Upper lobe of left lung (tissue), 6 donors: ENCODE measurements at places on chromosomes 4 and X. TPM values are rescaled to one million over a fixed set of nuclear protein-coding genes. Genes with fewer than 3 reads are reported as not detected.

DNA sequence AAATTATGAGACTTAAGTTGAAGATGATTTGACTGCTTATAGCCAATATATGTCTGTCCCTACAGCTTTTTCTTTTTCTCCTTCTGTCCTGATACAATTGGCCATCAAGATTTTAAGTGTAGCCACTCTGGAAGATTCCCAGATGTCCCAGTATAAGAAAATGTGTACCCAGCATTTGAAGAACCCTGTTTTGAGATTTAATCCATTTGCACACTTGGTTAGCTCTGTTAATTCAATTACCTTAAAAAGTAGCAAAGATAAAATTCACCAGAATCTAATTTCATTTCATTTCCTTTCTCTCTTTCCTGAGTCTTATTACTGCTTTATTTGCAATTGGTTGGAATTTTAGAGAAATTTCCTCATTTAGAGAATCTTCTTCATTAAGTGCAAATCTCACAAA lies 81.4 kb downstream of the DDIT4L start:
- no peak overlapping the region for H3K27ac ChIP-seq
- H3K4me3 ChIP-seq: no peak overlapping the region
- no peaks in the 10 kb centered on the region for H3K27me3 ChIP-seq
- H3K36me3 ChIP-seq: no peaks in the 10 kb centered on the region
- H3K4me1 ChIP-seq: no peaks in the 10 kb centered on the region

RAB39B gene
- 0.30 TPM for total RNA-seq

GRCh38 chr4:187993827-187994226 lies 1.7 kb upstream of the ZFP42 start:
- no peaks in the 10 kb centered on the region for H3K27me3 ChIP-seq
- H3K4me3 ChIP-seq: no peak overlapping the region
- H3K36me3 ChIP-seq: no peaks in the 10 kb centered on the region

- no peaks in the 10 kb centered on the region for H3K27me3 ChIP-seq
- H3K27ac ChIP-seq: no peak overlapping the region
- DNase-seq: no peak
Observed at GRCh38 chrX:39464253-39464652, 633.5 kb downstream of the BCOR start.

DNA sequence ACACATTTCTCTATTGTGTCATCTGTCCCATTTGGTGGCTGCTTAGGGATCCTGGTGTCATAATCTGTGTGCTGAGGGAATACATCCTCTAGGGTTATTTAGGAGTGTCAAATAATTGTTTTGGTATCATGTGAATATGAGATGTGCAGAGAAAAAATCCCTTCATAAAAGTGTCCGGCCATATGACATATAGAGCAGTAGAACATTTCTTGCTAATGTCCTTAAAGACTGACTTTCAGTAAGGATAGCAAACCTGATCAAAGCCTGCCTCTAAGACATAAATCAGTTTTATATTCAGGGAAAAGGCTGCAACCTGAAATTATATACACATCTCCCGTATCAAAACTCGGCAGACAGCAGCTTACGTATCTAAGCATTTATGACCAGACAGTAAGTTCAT lies 211.6 kb downstream of the ADAM29 start:
- no peak overlapping the region for H3K27ac ChIP-seq
- DNase-seq: no peak
- no peaks in the 10 kb centered on the region for H3K4me1 ChIP-seq
- no peaks in the 10 kb centered on the region for H3K36me3 ChIP-seq
- no peak overlapping the region for H3K4me3 ChIP-seq
- H3K27me3 ChIP-seq: no peaks in the 10 kb centered on the region

DNA sequence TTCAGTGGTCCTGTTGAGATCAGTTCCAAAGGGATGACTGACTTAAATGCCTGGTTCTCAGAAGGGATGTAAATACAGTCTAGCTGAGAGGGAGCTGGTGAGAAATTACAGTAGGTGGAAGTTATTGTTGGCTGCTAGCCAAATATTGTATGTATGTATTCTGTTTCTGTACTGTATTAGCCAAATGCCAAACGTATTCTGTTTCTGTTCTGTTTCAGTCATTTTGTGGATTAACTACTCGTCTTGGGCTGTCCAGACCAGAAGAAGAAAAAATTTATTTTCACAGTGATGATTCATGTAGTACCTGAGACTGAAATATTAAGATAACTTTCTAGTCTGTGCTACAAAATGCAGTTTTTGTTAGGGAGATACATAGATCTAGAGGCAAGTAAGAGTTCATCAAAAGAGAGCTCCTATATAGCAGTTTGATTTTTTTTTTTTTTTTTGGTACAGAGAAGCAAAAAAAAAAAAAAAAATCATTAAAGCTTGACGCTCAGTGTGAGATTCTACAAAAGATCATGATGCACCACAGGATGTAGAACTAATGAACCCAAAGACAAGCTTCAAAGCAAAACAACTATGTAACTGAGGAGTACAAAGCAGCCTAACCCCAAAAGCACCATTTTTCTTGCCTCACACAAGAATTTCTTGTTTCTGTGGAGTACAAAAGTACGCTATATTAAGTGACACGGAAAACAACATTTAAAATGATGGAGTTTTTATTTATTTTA lies 54.8 kb downstream of the CASP6 start:
- no peaks in the 10 kb centered on the region for H3K27me3 ChIP-seq
- H3K36me3 ChIP-seq: no peaks in the 10 kb centered on the region
- DNase-seq: no peak
- no peaks in the 10 kb centered on the region for H3K4me1 ChIP-seq
- no peak overlapping the region for H3K4me3 ChIP-seq

CTAG1B gene
- total RNA-seq: not detected

- H3K27me3 ChIP-seq: no peaks in the 10 kb centered on the region
- H3K4me1 ChIP-seq: peaks cover 11% of the 10 kb centered on the region
- no peak overlapping the region for H3K4me3 ChIP-seq
- H3K36me3 ChIP-seq: no peaks in the 10 kb centered on the region
- H3K27ac ChIP-seq: no peak overlapping the region
Observed at GRCh38 chr4:112109360-112110058, 35.7 kb upstream of the FAM241A start.

MAOB gene
- 8.5 TPM for total RNA-seq

DNA sequence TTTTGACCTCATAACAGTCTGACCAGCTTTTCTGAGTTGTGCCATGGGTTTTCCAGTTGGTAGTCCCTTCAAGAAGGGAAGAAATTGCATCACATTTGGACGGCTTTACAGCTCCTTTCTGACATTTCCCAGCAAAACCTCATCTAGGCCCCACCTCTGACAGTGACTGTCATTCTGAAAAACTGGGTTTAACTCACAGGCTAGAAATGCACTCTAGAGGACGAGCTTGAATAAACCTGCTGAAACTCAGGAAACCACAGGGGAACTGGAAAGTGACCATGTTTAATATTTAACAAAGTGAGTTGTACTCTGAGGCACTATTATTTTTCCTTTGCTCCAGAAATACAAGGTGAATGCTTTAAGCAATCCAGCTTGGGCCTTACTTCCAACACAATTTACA lies 434.3 kb upstream of the RASGEF1B start:
- no peaks in the 10 kb centered on the region for H3K27me3 ChIP-seq
- H3K36me3 ChIP-seq: no peaks in the 10 kb centered on the region
- no peak overlapping the region for H3K4me3 ChIP-seq
- no peaks in the 10 kb centered on the region for H3K4me1 ChIP-seq
- no peak for DNase-seq

- H3K27ac ChIP-seq: no peak overlapping the region
- no peak overlapping the region for H3K4me3 ChIP-seq
- no peaks in the 10 kb centered on the region for H3K27me3 ChIP-seq
- DNase-seq: no peak
- no peaks in the 10 kb centered on the region for H3K4me1 ChIP-seq
Observed at GRCh38 chr4:142698552-142698951, 147.5 kb downstream of the INPP4B start.

GPR34 gene
- 29.5 TPM for total RNA-seq

- H3K36me3 ChIP-seq: peaks cover 88% of the 10 kb centered on the region
- H3K27ac ChIP-seq: no peak overlapping the region
- no peaks in the 10 kb centered on the region for H3K4me1 ChIP-seq
- H3K27me3 ChIP-seq: no peaks in the 10 kb centered on the region
- no peak overlapping the region for H3K4me3 ChIP-seq
Observed at GRCh38 chr4:13615161-13615560, 12.4 kb downstream of the BOD1L1 start.

NR0B1 gene
- total RNA-seq: not detected

- no peaks in the 10 kb centered on the region for H3K4me1 ChIP-seq
- H3K36me3 ChIP-seq: no peaks in the 10 kb centered on the region
- H3K27ac ChIP-seq: no peak overlapping the region
- no peaks in the 10 kb centered on the region for H3K27me3 ChIP-seq
- no peak for DNase-seq
Observed at GRCh38 chr4:186472948-186473347, 82.4 kb downstream of the MTNR1A start.

DNA sequence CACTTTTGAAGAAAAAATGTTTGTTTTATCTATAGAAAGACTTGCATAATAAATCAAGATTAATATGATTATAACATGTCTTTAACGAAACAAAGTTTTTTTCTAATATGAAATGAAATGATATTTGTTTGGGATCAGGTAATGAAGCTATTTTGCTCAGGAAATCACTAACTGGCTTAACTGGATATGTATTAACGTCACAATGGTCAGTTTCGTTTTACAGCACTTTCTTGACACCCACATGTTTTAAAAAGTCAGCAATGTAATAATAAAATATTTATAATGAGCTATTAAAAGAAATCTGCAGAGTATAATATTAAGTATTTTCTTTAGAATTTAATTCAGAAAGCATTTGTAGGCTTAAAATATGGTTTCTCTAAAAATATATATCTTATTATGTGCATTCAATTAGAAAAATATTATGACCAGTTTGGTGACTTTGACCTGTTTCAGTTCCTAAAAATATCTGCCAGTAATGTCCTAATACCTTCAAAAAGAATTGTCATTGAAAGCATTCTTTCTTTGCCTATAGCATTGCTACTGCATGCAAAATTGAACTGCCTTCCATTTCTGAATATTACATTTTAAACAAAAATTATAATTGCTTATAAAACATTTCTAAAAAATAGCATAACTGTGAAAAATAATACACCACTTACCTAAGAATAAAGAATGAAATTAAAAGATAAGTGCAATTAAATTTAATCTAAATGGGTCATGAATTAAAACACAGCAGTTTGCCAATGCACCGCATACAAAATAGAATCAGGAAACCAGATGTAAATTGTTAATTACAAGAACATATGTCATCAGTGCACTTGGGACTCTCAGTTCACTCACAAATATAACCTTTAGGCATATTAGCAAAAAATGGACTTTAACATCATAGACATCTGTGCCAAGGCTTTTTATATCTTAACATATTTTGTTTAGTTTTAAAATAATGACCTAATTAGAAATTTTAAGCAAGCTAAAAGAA lies 31.6 kb downstream of the TIGD2 start:
- H3K4me3 ChIP-seq: no peak overlapping the region
- H3K4me1 ChIP-seq: no peaks in the 10 kb centered on the region
- DNase-seq: no peak
- H3K27ac ChIP-seq: no peak overlapping the region
- no peaks in the 10 kb centered on the region for H3K36me3 ChIP-seq

HTN3 gene
- not detected for total RNA-seq

DNA sequence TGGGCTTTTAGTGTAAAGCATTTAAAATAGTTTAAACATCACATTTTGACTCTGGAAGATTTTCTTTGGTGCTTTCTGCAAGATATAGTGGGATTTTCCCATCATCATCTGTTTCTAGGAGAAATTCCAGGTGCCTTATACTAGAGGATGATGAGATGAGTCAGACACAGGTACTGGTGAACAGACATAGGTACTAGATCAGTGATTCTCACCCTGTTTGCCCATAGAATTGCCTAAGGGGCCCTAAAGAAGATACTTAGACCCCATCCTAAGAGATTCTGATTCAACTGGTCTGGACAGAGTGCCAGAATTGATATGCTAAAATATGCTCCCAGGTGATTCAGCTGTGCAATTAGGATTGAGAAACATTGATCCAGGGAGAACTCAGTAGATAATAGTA lies 9.7 kb downstream of the TSPAN7 start:
- no peak overlapping the region for H3K4me3 ChIP-seq
- DNase-seq: no peak
- no peak overlapping the region for H3K27ac ChIP-seq
- no peaks in the 10 kb centered on the region for H3K36me3 ChIP-seq

C4orf36 gene
- 0.57 TPM for total RNA-seq

DNA sequence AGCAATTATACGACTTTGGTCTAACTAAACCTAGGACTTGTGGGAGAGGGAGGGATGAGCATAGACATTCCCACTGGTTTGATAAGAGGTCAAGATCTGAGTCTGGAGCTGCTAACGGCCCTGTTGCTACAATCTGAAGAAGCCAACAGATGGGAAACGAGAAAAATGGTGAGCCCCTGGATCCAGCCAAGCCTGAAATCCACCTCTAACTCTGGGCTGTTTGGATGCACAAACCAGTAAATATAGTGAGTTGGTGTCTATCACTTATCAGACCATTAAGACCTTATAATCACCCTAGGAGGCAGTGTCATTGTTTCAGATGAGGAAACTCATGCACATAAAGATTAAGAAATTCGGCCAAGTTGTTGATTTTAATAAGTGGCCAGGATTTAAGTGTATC lies 50.5 kb downstream of the ADGRA3 start:
- DNase-seq: no peak
- H3K27ac ChIP-seq: no peak overlapping the region
- no peaks in the 10 kb centered on the region for H3K27me3 ChIP-seq
- H3K36me3 ChIP-seq: no peaks in the 10 kb centered on the region
- no peak overlapping the region for H3K4me3 ChIP-seq

GRCh38 chr4:18815081-18815778 lies 793.7 kb upstream of the LCORL start:
- DNase-seq: no peak
- H3K27ac ChIP-seq: no peak overlapping the region
- no peaks in the 10 kb centered on the region for H3K27me3 ChIP-seq
- no peak overlapping the region for H3K4me3 ChIP-seq
- H3K4me1 ChIP-seq: no peaks in the 10 kb centered on the region

MSANTD1 gene
- 1.4 TPM for total RNA-seq

DNA sequence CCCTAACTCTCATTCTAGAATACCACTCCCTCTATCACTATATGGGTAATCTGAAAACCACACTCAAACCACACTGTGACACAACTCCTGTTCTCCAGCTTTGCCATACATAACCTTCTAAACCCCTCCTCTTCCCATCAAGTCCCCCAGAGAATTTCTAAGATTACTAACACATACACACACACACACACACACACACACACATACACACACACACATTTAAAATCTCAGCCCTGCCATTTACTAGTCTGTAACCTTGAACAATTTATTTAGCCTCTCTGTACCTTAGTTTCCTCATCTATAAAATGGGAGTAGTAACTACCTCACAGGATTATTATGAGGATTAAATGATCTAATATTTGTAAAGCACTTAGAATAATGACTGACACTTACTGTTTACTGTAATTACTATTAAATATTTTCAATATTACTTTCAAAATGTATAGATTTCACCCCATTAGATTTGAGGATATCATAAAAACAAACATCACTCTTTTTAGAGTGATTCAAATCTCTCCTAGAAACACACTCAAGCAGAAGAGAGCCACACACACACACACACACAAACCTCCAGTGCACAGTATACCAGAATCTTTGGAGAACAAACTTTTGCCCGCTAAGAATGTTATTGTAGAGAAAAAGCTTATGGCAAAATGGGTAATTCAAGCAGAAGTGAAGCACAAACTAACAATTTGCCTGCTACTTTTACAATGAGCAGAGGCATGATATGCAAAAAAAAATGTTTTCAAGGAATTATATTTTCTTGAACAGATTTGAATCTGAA lies 3.8 kb downstream of the ANKRD50 start:
- H3K36me3 ChIP-seq: no peaks in the 10 kb centered on the region
- peaks cover 23% of the 10 kb centered on the region for H3K4me1 ChIP-seq
- no peak for DNase-seq
- no peaks in the 10 kb centered on the region for H3K27me3 ChIP-seq

GRCh38 chr4:162364651-162365050 lies 200.9 kb upstream of the FSTL5 start:
- no peak overlapping the region for H3K27ac ChIP-seq
- no peaks in the 10 kb centered on the region for H3K4me1 ChIP-seq
- DNase-seq: no peak
- H3K36me3 ChIP-seq: no peaks in the 10 kb centered on the region
- no peak overlapping the region for H3K4me3 ChIP-seq
